ENCODE measurements at places on chromosomes 3 and 15. TPM values are rescaled to one million over a fixed set of nuclear protein-coding genes. Genes with fewer than 3 reads are reported as not detected.

GRCh38 chr3:123618768-123619484 is 34.1 kb upstream of the HACD2 start:
- no peaks in the 10 kb centered on the region for H3K36me3 ChIP-seq
- no peak overlapping the region for H3K4me3 ChIP-seq
- no peaks in the 10 kb centered on the region for H3K27me3 ChIP-seq
- no peaks in the 10 kb centered on the region for H3K4me1 ChIP-seq
- DNase-seq = no peak

DNA sequence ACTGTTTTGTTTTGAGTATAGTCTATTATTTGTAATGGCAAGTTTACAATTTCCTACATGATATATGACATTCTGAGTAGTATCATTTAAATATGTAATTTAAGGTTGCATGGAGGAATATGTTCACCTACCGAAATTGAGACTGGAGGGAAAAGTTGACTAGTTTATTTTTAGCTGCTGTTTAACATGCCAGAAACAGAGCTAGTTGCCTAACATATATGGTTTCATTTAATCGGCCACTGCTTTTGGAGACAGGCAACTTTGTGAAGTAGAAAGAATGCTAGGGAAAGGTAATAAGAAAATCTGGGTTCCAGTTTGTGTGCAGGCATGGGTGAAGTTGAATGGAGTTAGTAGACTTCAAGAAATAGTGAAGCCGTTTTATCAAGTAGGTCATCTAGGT is 342.1 kb upstream of the CBLB start:
- peaks cover 11% of the 10 kb centered on the region for H3K4me1 ChIP-seq
- no peaks in the 10 kb centered on the region for H3K27me3 ChIP-seq
- H3K36me3 ChIP-seq = no peaks in the 10 kb centered on the region
- no peak overlapping the region for H3K4me3 ChIP-seq
- no peak for DNase-seq
- H3K27ac ChIP-seq = no peak overlapping the region

- H3K36me3 ChIP-seq = no peaks in the 10 kb centered on the region
- no peak overlapping the region for H3K4me3 ChIP-seq
- H3K27ac ChIP-seq = no peak overlapping the region
These were observed 18.3 kb downstream of the OSTN start for GRCh38 chr3:191217301-191217700.

- DNase-seq = no peak
- H3K36me3 ChIP-seq = no peaks in the 10 kb centered on the region
- peaks cover 9% of the 10 kb centered on the region for H3K4me1 ChIP-seq
- peak overlapping the region; percentile 83 for H3K4me3 ChIP-seq
These were observed 895 bp downstream of the HYKK start for GRCh38 chr15:78508272-78508671.

GABRB3 gene
- not detected for polyA plus RNA-seq

CLRN1 gene
- polyA plus RNA-seq = not detected

GRCh38 chr15:73695773-73696640 is 11.8 kb downstream of the CD276 start:
- H3K36me3 ChIP-seq = no peaks in the 10 kb centered on the region
- H3K4me3 ChIP-seq = no peak overlapping the region
- peaks cover 27% of the 10 kb centered on the region for H3K27me3 ChIP-seq
- peaks cover 16% of the 10 kb centered on the region for H3K4me1 ChIP-seq

DNA sequence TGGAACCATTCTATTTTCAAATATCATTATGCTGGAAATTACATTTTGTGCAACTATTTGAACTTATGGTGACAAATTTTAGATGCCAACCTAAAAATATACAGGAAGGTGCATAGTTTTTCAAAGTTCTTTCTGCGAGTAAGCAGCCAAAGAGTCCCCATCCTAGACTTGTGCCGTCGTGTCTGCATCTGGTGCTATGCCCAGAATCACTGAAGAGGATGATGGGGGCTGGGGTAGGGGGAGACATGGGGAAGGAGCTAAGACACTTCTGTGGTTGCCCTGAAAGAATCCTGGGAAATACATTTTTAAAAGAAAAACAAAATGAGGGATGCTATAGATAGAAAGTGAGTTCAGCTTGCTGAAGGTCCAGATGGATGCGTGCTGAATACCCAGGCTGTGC is 21.2 kb upstream of the FAM81A start:
- H3K36me3 ChIP-seq = no peaks in the 10 kb centered on the region
- peaks cover 10% of the 10 kb centered on the region for H3K4me1 ChIP-seq
- no peaks in the 10 kb centered on the region for H3K27me3 ChIP-seq
- no peak overlapping the region for H3K27ac ChIP-seq
- no peak for DNase-seq

DUOXA2 gene
- not detected for polyA plus RNA-seq

SLC22A14 gene
- polyA plus RNA-seq = not detected

- H3K27ac ChIP-seq = no peak overlapping the region
- no peaks in the 10 kb centered on the region for H3K27me3 ChIP-seq
These were observed 54.8 kb downstream of the MSL2 start for GRCh38 chr3:136141291-136141785.

ANAPC13 gene
- polyA plus RNA-seq = 84.6 TPM

DNA sequence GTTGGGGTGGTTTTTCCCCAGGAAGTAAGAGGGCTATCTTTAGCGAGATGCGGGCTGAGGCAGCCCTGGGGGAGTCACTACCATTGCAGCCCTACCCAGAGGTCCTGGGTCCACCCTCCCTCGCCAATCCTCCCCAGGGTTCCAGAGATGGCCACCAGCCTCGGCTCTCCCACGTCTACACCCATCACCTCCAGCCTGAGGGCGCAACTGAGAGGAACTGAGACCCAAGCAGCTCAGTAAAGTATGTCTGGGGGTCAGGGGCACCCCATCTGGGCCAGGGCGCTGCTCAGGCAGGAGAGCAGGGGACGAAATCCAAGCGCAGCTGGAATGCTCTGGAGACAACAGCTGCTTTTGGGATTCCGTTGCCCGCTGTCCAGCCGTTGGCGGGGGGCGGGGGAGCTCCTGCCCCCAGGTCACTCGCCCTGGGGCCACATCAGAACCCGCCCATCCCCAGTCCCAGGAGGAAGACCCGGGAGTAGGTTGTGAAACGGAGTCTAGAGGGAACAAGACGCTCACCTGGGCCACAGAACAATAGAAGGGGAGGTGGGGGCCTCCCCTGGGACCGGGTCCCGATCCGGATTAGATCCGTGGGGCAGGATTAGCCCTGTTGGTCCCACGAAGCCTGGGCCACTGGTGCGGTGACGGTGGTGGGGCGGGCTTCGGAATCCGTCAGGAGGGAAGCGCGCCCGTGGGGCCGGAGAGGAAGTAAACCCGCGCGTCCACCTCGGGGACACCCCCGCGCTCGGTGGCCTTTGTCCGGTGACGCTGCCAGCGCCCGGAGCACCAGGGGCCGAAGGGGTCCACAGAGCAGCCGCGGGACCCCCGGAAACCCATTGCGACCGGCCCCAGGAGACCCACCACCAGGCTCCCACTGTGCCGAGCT is 1.4 kb upstream of the NDUFAF3 start:
- H3K27ac ChIP-seq = peak overlapping the region; percentile 99
- no peaks in the 10 kb centered on the region for H3K27me3 ChIP-seq
- H3K36me3 ChIP-seq = peaks cover 18% of the 10 kb centered on the region
- peaks cover 38% of the 10 kb centered on the region for H3K4me1 ChIP-seq
- DNase-seq = no peak

DNA sequence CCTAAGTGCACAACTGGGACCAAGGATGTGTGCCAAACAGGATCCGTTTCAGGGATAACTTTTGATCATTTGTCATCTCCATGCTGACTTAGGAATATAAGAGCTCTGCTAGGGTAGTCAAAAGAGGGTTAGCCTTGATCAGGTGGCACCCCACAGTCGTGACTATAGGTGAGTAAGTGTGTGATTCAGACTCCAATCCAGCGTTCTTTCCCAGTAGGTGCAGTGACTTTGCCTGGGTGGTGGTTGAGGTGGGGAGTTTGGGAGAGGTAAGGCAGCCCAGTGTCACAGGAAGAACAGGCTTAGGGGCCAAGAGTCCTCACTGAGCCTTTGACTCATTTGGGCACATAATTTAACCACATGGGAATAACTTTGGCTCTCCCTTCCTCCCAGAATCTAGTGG is 51.0 kb downstream of the CHDH start:
- no peaks in the 10 kb centered on the region for H3K4me1 ChIP-seq
- H3K27me3 ChIP-seq = no peaks in the 10 kb centered on the region
- H3K27ac ChIP-seq = no peak overlapping the region

DNA sequence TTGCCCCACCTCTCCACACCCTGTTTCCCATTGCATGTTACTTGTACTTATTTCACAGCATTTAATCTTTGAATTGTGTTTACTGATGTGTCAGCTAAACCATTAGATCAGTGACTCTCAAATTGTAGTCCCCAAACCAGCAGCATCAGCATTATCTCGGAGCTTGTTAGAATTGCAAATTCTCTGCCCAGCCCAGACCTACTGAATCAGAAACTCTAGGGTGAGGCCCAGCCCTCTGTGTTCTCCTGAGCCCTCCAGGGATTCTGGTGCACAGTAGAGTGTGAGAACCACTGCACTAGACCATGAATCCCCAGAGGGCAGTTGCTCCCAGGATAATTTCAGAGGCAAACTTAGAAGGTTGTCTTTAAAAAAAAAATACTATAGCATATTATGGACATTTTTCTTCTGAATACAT is 13.0 kb downstream of the PLD1 start:
- H3K4me1 ChIP-seq = no peaks in the 10 kb centered on the region
- H3K27me3 ChIP-seq = no peaks in the 10 kb centered on the region
- H3K27ac ChIP-seq = peak overlapping the region; percentile 27
- no peak for DNase-seq

- H3K27me3 ChIP-seq = no peaks in the 10 kb centered on the region
- no peaks in the 10 kb centered on the region for H3K4me1 ChIP-seq
- H3K4me3 ChIP-seq = no peak overlapping the region
These were observed 340.0 kb downstream of the IL20RB start for GRCh38 chr3:137297770-137298169.

GRCh38 chr3:71351403-71352149 is 232.0 kb downstream of the FOXP1 start:
- H3K27ac ChIP-seq = no peak overlapping the region
- no peaks in the 10 kb centered on the region for H3K27me3 ChIP-seq
- peaks cover 22% of the 10 kb centered on the region for H3K4me1 ChIP-seq
- no peaks in the 10 kb centered on the region for H3K36me3 ChIP-seq

- H3K27ac ChIP-seq = no peak overlapping the region
- H3K27me3 ChIP-seq = no peaks in the 10 kb centered on the region
- no peak overlapping the region for H3K4me3 ChIP-seq
- no peak for DNase-seq
These were observed 246.6 kb downstream of the KCNH8 start for GRCh38 chr3:19394946-19395345.

GOLGA6L26 gene
- not detected for polyA plus RNA-seq

- H3K4me1 ChIP-seq = no peaks in the 10 kb centered on the region
- no peaks in the 10 kb centered on the region for H3K36me3 ChIP-seq
- no peak for DNase-seq
These were observed 979.0 kb downstream of the TUSC7 start for GRCh38 chr3:117688583-117688982.

ZBTB20 gene
- polyA plus RNA-seq = 25.6 TPM

DNA sequence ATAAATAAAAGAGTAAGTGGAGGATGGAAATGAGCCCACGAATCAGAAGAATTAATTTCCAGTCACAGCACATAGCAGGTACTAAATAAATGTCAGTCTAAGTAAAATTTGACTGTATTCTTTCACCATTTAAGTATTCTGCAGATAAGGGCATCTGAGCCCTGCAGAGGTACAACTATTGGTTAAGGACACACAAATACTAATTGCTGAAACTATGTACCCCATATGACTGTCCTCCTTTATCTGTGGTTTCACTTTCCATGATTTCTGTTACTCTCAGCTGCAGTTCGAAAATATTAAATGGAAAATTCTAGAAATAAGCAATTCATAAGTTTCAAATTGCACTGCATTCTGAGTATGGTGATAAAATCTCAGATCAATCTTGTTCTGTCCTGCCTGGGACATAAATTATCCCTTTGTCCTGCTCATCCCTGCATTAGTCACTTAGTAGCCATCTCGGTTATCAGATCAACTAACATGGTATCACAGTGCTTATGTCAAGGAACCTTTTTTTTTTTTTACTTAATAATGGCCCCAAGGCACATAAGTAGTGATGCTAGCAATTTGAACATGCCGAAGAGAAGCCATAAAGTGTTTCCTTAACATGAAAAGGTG is 95.1 kb downstream of the LSAMP start:
- H3K4me3 ChIP-seq = no peak overlapping the region
- H3K4me1 ChIP-seq = no peaks in the 10 kb centered on the region
- H3K36me3 ChIP-seq = no peaks in the 10 kb centered on the region
- no peak for DNase-seq
- no peaks in the 10 kb centered on the region for H3K27me3 ChIP-seq

DNA sequence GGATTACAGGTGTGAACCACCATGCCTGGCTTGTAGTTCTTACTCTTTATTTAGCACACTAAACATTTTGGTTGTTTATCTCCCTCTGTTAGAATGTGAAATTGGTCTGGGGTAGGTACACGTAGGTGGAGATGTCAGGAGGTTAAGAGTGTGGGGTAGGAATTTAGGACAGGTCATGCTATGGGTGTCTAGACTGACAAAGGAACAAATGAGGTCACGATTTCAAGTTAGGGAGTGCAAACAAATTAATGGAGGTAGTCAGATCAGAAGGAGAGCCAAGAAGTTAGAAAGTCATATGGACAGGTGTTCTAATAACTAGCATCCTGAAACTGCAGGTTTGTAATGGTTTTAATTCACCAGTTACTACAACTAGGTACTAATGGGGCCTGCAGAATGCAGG is 19.8 kb downstream of the CDV3 start:
- no peaks in the 10 kb centered on the region for H3K27me3 ChIP-seq
- no peak for DNase-seq
- no peaks in the 10 kb centered on the region for H3K4me1 ChIP-seq

DNA sequence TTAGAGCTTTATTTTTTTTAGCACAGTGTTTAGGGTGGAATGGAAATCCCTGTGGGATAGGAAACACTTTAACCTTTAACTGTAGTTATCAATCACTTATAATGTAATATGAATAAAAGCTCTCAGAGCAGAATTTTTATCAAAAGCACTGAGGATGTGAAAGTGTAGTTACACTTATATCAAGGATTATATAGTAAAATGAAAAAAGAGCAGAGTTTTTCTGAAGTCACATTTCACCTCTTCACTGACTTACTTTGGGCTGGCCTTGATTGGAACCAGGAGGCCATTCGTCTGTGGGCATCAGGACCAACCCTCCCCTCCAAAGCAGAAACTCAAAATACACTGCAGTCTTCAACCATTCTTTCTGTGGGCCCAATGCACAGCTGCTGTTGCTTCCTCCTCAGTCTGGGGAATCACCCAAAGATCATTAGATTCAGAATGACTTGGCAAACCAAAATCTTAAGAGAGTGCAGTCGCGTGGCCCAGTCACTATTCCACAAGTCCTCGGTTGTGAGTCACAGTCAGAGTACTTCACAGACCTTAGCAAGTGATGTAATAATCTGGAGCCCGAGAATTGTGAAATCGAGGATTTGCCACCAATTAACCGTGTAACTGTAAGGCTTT is 132.6 kb upstream of the COL8A1 start:
- H3K27ac ChIP-seq = no peak overlapping the region
- no peak for DNase-seq
- no peaks in the 10 kb centered on the region for H3K27me3 ChIP-seq
- H3K4me3 ChIP-seq = no peak overlapping the region
- H3K36me3 ChIP-seq = no peaks in the 10 kb centered on the region
- H3K4me1 ChIP-seq = no peaks in the 10 kb centered on the region

GRCh38 chr15:77118882-77119321 is 48.0 kb upstream of the TSPAN3 start:
- H3K4me1 ChIP-seq = peaks cover 9% of the 10 kb centered on the region
- H3K4me3 ChIP-seq = no peak overlapping the region
- H3K36me3 ChIP-seq = no peaks in the 10 kb centered on the region
- DNase-seq = peak; percentile 17
- no peaks in the 10 kb centered on the region for H3K27me3 ChIP-seq
- no peak overlapping the region for H3K27ac ChIP-seq

SPATA12 gene
- polyA plus RNA-seq = not detected

SLC9C1 gene
- polyA plus RNA-seq = not detected
